Liver (tissue), 10 donors: ENCODE measurements at places on chromosomes 4 and X. TPM values are rescaled to one million over a fixed set of nuclear protein-coding genes. Genes with fewer than 3 reads are reported as not detected.

GRCh38 chrX:116417214-116417613 lies 19.2 kb upstream of the SLC6A14 start:
- no peak for DNase-seq

GRCh38 chrX:55695227-55696018 lies 22.1 kb upstream of the RRAGB start:
- no peak for DNase-seq

- DNase-seq = peak; percentile 62
Measured at GRCh38 chrX:72572248-72573157, at the start of gene HDAC8. Gene HDAC8 (minus strand): TSS chrX:72572843. CDS start chrX:72572761, 82 bp downstream.

DNA sequence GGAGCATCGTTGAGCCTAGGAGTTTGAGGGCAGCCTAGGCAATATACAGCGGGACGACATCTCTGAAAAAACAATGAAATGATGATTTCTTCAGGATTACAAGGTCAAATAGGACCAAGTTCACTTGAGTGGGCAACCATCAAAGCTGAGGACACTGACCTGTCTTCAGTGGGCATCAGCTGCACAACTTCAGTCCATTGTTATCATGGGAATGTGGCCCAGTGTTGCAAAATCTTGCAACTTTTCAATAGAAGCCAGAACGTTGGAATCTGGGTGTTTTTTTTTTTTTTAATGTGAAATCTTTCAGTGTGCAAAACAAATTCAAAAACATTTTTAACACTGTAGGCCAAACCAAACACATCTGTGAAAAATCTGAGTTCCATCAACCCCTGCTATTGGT lies 155.4 kb upstream of the PLAC1 start:
- DNase-seq = no peak

- DNase-seq = no peak
Measured at GRCh38 chr4:7742807-7743280, 196.8 kb downstream of the AFAP1 start.

DNA sequence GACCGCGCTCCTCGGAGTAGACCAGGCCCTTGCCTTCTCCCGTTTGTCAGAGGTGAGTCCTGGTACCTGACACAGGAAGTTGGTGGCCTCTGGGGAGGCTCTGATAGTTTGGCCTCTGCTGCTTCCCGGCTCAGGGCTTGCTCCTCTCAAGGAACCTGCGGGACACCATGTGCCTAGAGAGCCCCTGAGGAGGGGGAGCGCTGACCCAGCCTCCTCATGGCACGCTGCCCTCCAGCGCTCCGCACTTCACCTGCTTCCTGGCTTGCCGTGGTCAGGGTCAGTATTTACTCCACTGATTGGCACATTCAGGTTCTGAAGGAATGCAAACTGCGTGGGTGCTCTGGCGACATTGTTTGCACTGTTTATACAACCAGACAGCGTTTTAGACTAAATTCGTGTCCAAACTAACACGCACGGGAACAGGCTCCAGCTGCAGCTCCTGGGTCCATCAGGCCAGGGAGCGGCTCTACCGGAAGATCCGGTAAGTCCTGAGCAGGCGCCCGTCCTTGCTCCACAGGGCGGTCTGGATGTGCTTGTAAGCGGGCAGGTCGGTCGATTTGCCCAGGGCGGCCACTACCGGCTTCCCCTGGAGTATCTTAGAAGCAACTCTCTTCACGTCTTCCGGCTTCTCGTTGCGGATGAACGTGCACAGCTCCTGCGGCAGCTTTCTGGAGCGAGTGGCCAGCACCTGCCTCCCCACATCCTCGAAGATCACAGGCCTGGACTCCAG lies 121.6 kb upstream of the GRID2 start:
- no peak for DNase-seq

DNA sequence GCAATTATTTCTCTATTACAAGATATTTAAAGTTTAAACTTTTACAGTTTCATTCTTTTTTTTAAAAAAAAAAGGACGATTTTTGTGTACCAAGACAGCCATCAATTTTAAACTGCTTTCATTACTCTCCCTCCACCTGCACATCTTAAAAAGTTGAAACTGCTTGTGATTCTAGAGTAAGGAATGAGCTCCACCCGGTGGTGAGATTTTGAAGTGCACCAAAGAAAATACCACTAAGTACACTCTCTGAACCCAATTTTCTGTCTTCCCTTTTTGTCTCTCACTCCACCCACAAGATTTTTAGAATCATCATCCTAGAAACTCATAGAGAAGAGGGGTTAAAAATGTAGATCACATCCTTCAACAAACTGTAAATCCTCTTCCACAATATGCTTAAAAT lies 91.3 kb upstream of the WDR44 start:
- DNase-seq = peak; percentile 48

DNA sequence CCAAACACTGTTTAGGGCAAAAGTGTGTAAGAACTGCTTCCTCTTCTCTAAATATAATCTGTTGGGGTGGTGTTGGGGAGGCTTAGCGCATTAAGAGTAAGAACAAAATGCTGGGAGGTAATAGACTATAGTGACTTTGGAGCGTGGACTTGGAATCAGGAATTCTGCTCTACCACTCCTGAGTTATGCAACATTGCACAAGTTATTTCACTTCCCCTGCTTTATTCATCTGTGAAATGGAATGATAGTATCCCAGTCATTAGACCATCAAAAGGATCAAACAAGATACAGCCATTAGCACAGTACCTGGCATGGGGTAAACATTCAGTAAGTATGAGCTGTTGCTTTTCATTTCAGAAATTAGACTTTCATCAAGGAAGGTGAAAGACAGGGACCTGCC lies 58.7 kb downstream of the IGFBP7 start:
- no peak for DNase-seq

DNA sequence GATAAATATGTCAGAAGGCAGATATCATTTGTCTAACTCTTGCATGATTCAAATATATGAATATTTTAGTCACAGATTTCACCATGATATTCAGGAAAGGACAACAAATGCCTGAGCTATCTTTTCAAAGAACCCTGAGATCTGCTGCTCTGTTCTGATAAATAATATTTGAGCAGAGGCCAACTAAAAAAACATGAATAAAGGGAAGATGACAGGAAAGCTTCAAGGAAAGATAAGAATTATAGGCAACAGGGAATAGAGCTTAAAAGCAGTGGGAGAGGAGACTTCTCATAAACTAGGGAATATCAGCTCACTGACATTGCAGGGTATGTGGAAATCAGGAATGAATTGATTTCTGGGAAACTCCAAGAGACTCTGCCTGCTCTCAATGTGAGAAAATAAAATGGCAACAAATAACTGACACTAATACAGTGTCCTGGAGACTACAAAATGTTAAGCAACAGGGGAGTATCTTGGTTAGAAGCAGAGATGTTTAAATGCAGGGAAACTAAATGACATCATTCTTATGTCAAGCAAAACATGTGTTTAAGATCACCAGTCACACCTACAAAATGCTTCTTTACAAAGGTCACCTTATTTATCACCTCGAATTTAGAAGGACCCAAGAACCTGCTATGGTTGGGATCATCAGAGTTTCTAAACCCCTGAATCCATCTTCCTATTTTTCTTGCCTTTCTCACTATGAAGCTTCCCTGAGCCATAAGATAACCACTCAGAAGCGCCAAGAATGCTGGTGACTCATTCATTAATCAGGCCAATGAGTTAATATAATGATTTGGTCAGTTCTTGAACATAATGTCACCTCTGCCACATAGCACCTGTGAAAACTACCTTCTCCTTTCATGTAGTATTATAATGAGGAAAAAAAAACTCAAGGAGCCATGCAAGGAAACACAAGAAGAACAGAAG lies 78.1 kb downstream of the NDST3 start:
- no peak for DNase-seq

GRCh38 chr4:189362364-189362763 lies 578.3 kb upstream of the FRG1 start:
- no peak for DNase-seq

DNA sequence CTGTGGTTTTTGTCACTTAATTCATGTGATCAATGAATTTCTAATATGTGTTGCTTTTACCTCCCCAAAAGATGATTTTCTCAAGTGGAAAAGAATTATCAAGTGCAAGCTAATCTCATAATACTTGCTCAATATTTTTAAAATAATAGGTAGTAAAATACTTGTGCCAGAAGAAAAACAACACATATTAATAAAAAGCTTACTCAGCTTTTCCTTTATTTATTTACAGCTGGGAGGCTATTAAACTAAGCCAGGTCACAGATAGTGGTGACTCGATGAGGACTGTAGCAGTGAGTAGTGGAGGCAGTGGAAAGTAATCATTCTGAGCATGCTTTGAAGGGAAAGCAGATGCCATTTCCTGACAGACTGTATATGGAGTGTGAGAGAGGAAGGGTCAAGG lies 96.1 kb downstream of the PRDM5 start:
- no peak for DNase-seq

DNA sequence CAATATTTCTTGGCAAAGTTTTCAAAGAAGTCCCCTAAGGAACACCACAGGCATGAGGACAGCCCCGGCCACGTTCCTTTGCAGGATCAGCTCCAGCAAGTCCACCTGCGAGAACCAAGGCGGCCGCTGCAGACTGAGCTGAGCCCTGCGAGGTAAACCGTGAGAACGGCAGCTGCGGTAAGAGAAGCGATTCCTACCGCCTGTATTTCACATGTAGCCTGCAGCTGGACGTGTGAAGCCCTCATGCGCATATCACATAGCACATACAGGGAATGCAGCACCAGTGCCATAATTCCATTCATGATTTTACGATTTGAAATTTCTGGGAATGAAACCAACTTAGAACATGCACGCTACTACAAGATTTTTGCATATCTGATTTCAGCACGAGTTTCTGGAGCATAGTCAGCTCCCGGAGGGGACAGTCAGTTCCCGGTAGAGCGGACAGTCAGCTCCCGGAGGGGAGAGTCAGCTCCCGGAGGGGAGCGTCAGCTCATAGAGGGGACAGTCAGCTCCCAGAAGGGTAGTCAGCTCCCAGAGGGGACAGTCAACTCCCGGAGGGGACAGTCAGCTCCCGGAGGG lies 41.7 kb downstream of the FGFRL1 start:
- no peak for DNase-seq

- DNase-seq = no peak
Measured at GRCh38 chr4:73883306-73883705, 14.1 kb downstream of the CXCL1 start.

DNA sequence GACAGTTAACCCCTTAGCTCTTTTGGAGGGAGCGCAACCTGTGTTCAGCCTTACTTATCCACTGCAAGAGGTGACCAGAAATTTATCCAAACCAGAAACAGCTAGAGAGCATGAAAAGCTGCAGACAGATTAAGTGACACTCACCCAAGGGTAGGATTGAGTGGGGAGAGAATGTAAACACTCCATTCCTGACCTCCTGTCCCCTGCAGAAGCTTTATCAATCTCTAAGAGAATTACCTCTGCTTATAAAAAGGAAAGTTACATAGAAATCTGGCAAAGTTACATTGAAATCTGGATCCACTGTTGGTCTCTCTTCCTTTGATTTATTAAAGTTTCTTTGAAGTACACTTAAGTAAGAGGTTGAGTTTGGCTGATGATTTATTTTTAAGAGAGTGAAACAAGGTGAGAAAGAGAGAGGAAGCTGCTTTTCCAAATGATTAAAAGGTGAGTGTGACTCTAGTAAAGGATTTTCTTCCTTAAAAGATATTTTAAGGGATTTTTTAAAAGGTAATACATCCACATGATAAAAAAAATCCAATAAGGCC lies 112.3 kb downstream of the ANAPC4 start:
- no peak for DNase-seq

GRCh38 chrX:108313669-108314068 lies 124.6 kb downstream of the COL4A6 start:
- no peak for DNase-seq

GRCh38 chr4:3797831-3798790 lies 31.9 kb downstream of the ADRA2C start:
- DNase-seq = no peak

DNA sequence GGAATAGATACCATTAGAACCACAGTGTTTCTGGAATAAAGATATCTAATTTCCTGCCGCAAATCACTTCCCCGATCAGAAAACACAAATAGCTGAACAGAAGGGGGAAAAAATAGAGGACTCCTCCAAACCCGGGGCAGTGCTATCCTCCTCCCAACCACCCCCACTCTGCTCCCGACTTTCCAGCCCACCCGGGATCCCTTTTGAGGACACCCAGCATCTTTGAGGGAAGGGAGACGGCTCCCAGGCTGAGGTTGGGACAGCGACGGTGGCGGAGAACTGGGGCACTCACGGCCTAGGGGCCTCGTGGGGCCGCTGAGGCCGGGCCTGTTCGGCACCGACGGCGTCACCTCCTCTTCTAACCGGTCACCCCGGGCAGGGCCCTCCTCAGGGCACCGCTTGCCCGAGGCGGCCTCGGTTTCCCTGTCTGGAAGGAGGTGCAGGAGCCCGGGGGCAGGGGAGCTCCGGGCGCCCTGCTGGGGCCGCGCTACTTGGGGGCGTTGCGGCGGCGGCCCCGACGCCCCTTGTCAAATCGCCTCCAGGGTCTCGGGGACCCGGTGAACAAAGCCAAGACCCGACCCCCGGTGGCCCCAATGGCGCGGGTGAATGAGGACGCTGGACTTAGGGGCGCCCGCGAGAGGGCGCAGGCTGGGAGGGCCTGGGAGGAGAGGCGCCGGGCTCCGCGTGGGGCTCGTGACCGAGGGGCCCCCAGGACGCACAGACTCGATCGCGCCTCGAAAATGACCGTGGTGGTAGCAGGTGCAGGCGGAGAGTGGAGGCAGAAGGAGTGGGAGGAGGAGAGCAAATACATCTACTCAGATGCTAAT lies 6.9 kb upstream of the ARX start:
- no peak for DNase-seq

DNA sequence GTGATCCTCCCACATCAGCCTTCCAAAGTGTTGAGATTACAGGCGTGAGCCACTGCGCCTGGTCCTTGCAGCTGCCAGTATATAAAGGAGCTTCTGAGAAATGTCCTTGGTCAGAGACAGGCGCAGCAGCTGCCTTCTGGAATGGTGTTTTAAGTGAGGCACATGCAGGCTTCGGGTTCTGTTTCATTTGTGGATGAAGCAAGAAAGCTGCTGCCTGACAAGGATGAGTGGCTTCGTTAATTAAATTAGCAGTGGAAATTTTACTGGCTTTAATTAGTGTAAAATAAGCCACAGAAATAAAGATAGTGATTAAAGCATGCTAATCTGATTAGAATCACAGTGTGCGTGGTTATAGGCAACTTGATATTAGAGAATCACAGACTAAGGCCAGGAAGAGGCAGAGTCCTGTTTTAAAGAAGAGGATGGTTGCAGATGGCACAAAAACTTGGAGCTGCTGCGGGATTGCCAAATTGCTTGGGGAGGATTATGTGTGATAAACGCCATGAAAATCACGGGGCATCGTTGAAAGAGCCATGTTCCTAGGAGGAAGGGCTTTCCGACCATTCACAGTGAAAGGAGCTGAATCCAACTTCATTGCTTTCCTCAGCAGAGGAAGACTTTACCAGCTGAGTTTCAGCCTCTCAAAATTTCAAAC lies 348.4 kb upstream of the FAT1 start:
- DNase-seq = no peak

The MSMO1 gene
- total RNA-seq = 448 TPM

The FRG2 gene
- not detected for total RNA-seq

The JCHAIN gene
- 2.1 TPM for total RNA-seq

The UGT2B7 gene
- 185 TPM for total RNA-seq

The RAI2 gene
- total RNA-seq = 0.59 TPM

The SYAP1 gene
- total RNA-seq = 24.9 TPM

The TMEM192 gene
- total RNA-seq = 10.6 TPM
